AML-193 (cell line): ENCODE measurements at places on chromosomes 4 and X.

- no peak for DNase-seq
Observed at GRCh38 chrX:23668335-23668734, 1.0 kb downstream of the PRDX4 start.

DNA sequence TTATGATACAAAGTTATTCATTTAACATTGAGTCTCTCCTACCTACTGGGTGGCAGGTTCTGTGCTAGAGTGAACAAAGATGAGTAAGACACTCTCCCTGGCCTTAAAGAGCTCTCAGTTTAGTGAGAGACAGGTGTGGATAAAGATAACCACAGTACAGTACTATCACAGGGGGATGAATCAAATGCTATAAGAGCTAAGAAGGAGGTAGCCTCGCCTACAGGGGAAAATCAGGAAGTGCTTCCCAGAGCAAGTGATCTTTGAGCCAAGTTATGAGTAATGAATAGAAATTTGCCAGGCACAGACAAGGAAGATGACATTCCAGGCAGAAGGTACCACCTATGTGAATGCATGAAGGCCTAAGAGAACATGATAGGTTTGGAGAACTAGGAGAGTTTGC is 3.4 kb upstream of the IGBP1 start:
- DNase-seq, result no peak

GRCh38 chr4:149997881-149998421 is 80.3 kb upstream of the DCLK2 start:
- no peak for DNase-seq

- DNase-seq, result no peak
Observed at GRCh38 chrX:155870958-155871357, 10.2 kb upstream of the VAMP7 start.

GRCh38 chrX:27968878-27969277 is 12.4 kb downstream of the DCAF8L1 start:
- no peak for DNase-seq
